ENCODE measurements at places on chromosomes 7 and 10.

DNA sequence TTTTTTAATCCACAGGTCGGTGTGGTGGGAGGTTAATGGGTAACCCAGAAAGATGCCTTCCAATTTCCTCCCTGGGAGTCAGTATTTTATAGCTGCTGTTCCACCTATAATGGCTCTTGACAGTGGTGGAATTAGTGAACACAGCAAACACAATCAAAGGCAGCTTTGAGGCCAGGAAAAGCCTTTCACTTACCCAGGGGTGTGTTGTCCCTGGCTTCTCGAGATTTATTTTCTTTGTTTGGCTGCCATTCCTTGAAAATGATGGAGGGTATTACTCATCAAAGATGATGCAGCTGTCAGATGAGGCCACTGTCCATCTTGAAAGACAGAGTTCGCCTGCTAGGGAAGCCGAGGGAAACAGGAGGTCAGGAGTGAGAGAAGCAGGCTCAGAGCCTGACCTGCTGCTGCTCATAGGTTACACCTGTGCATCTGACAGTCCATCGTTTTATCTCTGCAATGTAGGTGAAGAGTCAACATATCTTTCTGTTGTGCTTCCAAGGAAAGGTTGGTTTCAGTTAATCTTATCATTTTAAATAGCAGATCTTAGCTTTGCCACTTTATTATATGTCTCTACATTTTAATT lies 221.6 kb downstream of the XPNPEP1 start:
- DNase-seq: no peak

DNA sequence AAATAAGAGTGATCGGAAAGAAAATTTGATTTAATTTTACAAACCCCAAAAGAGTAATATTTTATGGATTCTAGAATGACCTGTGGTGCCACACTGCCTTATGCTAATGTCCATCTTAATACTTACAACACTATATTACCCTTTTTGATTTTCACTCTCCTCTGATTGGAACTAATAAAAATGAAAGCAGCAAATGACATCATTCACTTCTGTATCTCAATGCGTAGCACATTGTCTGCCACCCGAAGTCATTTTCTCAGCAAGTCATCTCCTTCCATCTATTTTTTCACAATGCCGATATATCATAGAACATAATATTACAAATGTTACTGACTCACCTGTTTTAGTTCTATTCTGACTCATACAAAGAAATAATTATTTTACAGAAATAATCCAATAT lies 127.5 kb upstream of the PCLO start:
- DNase-seq: no peak

DNA sequence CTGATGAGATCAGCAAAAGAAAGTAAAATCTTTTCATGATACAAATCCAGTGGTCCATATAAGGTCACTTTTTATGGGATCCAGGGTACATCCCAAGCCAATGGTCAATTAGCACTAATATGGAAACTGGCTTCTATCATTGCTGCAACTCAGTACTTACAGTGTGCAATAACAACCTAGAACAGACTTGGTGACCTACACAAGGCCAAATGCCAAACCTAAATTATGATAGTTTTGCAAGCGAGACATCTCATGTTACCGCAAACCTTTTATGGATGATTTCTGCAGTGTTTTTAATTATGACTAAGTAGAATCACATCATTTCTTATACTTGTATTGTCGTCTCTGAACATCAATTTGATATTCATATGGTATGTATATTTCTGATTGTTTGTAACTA lies 583.5 kb upstream of the SEMA3D start:
- no peak for DNase-seq

GRCh38 chr10:125141150-125141859 lies 19.1 kb downstream of the CTBP2 start:
- no peak for DNase-seq

DNA sequence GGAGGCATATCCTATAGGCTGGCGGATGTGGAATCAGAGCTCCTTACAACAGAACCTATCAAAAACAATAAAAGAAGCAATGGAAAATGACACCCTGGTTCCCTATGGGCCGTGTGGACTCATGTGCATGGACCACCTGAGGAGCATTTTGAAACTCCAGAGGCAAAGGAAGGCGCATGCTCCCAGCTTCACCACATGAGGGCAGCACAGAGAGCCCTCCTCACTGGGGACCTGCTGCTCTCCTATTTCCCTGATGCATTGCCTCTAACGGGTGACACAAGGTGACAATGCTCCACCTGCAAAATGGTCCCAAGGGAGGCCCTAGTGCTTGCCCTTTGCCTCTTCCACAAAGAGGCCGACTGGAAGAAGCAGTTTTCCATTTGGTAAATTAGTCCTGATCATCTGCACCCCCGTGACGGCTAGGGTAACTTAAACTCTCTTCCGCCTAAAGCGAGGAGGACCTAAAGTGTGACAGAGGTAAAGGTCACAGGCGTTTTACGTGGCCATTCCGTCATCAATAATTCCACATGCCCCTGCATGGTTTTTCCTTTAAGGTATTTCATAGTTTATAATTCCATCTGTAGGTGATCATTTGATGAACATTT lies 67.7 kb downstream of the GPAM start:
- peak; percentile 64 for DNase-seq

DNA sequence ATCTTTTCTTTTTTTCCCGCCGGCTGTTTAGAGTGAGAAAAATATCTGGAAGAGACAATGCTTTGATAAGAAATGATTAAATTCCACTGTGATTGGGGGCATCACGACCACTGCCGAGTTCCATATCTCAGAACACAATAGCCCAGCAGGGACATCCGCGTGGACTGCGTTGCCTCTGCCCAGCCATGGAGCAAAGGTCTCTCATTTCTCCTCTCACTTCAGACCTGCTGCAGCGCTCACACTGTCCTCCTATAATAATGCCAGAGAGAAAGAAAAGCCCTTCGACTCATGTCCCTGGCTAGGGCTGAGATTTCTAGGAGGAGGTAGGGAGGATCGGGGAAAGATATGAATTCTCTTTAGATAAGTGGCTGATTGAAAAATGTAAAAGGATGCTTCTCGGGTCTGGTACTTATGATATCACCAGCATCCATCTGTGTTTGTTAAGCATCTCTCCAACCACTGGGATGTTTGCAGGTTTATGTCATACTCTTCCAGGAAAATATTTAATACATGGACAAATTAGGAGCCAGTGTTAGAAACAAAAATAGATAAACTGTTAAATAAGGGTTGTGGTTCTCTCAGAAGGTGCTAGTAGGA lies 472.9 kb upstream of the AKR1E2 start:
- no peak for DNase-seq

- DNase-seq: no peak
Measured at GRCh38 chr7:151017370-151017952, 6.8 kb downstream of the ATG9B start.

GRCh38 chr10:15789793-15790525 lies 70.2 kb upstream of the ITGA8 start:
- no peak for DNase-seq

GRCh38 chr10:101693978-101694673 lies 844 bp downstream of the FBXW4 start:
- DNase-seq: peak; percentile 81

- peak; percentile 25 for DNase-seq
Measured at GRCh38 chr7:87574630-87575029, 26.1 kb downstream of the ABCB1 start.

- no peak for DNase-seq
Measured at GRCh38 chr10:9877978-9878377, 1139.7 kb upstream of the CELF2 start.

DNA sequence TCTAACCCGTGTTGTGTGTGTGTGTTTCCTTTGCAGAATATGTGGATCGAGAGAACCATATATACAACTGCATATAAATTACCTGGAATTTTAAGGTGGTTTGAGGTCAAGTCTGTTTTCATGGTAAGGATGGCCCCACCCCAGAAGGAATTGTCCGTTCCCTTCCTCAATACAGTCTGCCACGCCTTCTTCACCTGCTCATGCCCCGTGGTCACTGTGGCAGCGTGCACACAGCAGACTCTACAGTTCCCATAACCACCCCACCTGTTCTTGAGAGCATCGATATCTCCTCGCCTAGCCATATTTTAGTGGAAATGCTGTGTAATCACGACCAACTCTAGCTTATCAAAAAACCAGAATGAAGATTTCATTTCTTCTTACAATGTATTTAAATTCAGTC lies 134.0 kb upstream of the NPS start:
- DNase-seq: no peak

DNA sequence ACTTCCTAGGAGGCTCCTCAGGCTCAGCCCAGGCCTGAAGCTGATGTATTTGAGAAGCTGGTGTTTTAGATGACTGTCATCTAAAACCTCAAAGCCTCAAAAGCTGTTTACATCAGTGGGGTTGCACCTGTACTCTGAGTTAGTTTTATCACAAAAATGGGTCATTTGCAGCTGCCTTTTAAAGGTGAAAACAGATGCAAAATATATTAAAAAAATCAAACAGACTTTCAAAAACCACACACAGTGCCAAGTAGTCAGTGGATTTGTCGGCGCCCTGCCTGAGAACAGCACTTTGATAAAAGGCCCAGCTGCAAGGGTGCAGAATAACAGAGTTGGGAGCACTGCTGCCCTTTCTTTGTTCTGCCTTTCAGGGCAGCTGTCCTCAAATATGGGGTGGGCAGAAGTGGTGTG lies 103.0 kb downstream of the VOPP1 start:
- DNase-seq: no peak

- DNase-seq: no peak
Measured at GRCh38 chr7:36614959-36615358, 109.3 kb downstream of the AOAH start.

DNA sequence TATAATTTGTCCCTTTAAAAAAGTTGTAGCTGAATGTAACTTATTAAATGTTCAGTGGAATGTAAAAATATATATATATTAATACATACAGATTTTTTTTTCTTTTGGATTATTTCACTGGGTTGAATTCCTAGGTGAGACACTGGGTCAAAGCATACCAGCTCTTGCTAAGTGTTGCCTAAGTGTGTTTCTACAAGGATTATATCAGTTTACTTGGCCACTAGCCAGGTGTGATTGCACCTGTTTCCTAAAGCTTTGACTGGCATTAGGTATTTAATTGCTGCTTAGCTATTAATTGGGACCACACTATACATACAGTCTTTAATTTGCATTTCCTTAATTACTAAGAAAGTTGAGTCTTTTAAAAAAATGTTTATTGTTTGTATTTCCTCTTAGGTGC lies 5.5 kb upstream of the ELOVL3 start:
- no peak for DNase-seq

GRCh38 chr10:133163889-133164815 lies 4.1 kb downstream of the KNDC1 start:
- no peak for DNase-seq

- DNase-seq: peak; percentile 26
Measured at GRCh38 chr10:75226656-75227055, 9.1 kb downstream of the COMTD1 start.

GRCh38 chr7:15737601-15738000 lies 51.1 kb upstream of the MEOX2 start:
- DNase-seq: no peak
